ENCODE measurements at places on chromosomes 7 and 10. TPM values are rescaled to one million over a fixed set of nuclear protein-coding genes. Genes with fewer than 3 reads are reported as not detected.

Gene CDHR1
- 0.64 TPM for total RNA-seq

Gene NRG3
- total RNA-seq: not detected

Gene ADARB2
- 0.27 TPM for total RNA-seq

- no peak for DNase-seq
Measured at GRCh38 chr7:132055336-132056120, 499.1 kb upstream of the PODXL start.

- DNase-seq: peak; percentile 19
Measured at GRCh38 chr7:30977896-30978564, 14.3 kb downstream of the GHRHR start.
